ENCODE measurements at places on chromosomes 4 and X.

GRCh38 chr4:67480810-67481209, 64.5 kb downstream of the CENPC start:
- DNase-seq, result no peak

DNA sequence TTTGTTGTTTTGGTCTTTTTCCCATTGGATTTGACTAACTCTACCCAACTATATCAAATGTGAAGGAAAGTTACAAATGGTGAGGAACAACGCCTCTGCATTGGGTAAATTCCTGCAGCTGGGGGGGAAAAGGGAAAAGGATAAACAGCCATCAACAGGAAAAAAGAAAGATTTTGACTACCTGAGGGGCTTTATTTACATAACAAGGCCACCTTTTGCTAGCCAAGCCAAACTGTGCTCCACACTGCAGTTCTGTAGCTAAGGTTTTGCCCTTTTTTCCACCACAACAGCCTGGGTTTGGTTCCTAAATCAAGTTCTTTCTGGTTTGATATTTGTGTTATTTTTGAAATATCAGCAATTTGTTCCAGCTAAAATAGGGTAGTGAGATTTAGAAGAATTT, 40.8 kb downstream of the RHOXF2B start:
- DNase-seq, result no peak

DNA sequence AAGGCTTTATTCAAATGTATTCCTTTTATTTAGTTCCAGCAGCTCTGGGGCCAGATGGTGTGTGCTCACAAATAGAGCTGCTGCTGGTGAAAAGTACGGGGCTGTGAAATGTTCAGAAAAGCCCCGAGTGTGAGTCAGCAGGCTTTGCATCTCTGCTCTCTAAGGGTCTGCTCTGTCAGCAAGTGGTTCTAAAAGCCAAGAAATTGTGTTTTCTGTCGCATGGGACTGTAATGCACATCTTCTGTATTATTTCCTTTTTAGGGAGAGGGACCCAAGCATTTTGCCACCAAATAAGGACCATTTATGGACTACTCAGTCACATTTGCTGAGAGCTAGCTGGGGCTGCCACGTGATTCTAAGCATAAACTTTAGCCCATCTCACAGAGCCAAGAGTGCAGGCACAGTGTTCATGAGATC, 82.9 kb upstream of the NHS start:
- no peak for DNase-seq

- no peak for DNase-seq
Measured at GRCh38 chr4:100286636-100287035, 96.4 kb upstream of the DDIT4L start.

- no peak for DNase-seq
Measured at GRCh38 chrX:39729981-39730661, 367.6 kb downstream of the BCOR start.

- no peak for DNase-seq
Measured at GRCh38 chr4:133152831-133153481, 3.9 kb downstream of the PCDH10 start.

DNA sequence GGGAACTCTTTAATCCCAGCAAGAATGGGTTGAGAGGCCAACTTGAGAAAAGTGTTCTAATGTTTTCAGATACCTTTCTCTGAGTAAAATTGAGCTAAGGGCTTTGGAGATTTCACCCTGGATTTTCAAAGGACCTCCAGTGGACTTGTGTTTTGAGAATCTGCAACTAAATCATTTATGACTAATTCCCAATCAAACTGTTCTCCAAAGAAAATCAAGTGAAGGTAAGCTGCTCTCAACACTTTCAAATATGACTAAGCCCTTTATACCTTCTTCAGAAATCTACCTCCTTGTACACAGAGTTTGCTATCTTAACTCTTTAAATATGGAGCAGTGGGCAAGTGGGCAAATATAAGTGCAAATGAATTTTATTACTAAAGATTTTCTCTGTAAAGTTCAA, 392.9 kb downstream of the PDGFC start:
- no peak for DNase-seq

DNA sequence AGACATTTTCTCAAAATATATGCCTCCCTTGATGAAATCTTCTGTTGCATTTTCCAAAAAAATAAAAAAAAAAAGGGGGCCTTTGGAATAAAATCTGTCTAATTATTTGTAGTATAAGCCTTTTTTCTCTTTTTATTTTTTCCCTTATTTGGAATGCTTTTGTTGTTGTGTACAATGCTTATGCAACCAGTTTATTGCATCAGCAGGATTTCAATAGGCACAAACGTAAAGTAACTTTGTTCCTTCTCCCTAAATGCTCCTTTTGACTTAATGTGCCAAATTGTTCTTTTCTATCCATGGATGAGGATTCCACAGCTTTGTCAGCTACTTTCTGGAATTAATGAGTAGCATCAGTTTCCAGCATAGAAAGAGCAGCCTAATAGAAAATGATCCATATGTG, 59.6 kb upstream of the HPGD start:
- no peak for DNase-seq

DNA sequence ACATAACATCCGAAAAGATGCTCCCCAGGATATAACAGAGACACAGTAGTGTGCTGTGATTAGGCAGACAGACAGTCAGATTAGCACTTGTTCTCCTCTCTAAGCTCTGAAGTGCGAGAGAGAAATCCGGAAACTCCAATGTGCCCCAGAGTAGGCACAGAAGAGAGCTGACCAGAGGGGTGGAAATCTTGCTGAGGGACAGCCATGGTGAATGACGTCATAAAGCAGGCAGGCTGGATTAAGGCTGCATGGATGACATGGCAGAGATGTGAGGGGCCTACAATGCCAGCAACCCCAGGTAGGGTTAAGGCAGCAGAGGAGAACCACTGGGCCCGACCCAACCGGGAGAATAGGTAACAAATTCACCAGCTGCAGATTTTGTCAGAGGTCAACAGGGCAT, 53.3 kb downstream of the MEPE start:
- no peak for DNase-seq

- DNase-seq, result no peak
Measured at GRCh38 chr4:32519060-32519459, 1798.9 kb downstream of the PCDH7 start.

All from activated T-cell treated with anti-CD3 and anti-CD28 coated beads, Interleukin-2, amount 50 U/mL, for 1 hour (primary cell).